ENCODE measurements at places on chromosomes 4 and X.

DNA sequence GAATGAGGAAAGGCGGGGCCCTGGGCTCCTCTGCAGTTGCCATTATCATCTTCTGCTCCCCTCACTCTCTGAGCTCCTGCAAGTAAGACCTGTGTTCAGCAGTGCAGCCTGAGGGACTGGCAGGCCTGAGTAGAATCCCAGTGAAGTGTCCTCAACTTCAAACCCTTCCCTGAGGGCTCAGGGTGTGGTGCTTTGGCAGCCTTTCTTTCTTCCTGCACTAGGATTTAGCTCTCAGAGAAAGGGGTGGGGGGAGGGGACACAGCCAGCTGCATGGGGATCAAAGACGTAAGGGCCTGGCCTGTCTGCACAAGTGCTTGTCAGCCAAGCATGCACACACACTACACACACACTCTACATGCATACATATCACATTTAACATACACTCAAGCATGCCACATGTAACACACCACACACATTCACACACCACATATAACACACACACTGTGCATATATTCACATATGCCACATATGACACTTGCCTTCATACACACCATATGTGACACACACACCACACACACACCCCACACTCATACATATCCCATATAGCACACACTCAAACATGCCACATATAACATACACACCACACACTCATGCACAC lies 223.4 kb upstream of the RPL34 start:
- DNase-seq, result no peak

- peak; percentile 54 for DNase-seq
These were observed 5.6 kb downstream of the PRDM8 start for GRCh38 chr4:80202741-80203553.

DNA sequence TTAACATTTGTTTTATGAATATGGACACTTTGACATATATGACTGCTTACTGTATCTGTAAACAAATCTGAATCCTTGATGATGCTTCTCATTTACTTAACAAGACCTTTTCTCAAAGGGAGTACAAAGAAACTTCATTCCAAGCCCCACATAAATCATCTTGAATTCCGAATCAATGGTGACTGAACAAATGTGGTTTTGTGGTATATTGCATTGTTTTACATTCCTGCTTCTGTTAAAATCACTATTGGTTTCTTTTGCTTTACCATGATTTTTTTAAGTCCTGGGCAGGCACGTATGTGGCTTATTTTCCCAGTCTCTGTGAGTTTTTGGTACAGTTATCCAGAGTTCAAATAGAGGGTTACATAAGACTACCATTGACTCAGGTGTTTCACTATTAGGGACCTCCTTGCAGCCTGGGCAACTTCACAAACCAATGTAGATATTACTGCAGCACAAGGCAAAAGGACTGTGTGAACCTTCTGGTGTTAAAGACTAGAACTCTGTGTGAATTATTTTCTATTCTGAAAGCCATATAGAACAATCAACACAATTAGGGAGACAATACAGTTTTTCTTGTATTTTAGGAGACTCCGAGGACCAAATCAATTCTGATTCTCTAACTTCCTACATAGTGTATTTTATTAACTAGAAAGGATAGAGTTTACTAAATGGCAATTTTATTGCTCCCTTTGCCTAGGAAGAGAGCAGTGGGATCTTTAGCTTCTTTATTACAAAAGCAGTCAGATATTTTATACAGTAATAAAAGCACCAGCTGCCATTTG lies 196.4 kb downstream of the GALNTL6 start:
- DNase-seq, result no peak

GRCh38 chr4:78292341-78292740 lies 235.2 kb downstream of the FRAS1 start:
- DNase-seq, result no peak

GRCh38 chrX:22053481-22053880 lies 21.4 kb downstream of the PHEX start:
- DNase-seq, result no peak

DNA sequence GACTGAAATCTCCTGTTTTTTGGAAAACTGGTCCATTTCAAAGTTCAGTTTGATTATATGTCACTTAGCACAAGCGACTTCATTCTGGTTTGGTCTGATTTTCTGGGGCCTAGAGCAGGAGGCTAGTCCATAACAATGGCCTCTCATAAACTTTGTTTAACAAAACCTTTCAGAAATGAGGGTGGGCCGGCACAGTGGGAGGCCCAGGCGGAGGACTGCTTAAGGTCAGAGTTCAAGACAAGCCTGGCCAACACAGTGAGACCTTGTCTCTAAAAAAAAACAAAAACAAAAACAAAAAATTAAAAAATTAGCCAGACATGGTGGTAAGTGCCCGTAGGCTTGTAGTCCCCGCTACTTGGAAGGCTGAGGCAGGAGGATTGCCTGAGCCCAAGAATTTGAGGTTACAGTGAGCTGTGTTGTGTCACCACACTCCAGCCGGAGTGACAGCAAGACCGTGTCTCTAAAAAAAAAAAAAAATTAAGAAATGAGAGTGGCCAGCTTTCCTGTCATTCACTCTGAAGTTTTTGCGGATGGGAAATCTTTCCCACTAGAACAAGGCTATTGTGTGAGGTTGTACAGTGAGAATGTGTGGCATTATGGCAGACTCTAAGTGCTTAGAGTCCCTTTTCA lies 1.2 kb upstream of the PLAC8 start:
- DNase-seq, result no peak

DNA sequence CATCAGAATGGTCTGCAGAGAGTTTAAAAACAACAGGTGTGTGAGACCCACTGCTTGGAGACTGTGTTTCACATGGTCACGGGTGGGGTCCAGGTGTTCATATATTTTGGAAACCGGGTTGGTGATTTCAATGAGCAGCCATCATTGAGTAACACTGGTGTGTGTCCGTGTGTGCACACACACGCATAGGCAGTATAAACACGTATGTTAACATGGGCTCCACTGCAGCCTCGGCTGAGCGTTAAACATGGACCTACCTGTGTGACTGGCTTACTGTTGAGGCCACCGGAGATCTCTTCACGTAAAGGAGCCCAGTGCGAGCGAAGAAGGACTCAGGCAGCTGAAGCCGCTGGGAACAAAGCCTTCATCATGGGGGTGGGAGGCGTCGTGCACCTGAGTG lies 56.9 kb upstream of the TLR3 start:
- DNase-seq, result no peak

DNA sequence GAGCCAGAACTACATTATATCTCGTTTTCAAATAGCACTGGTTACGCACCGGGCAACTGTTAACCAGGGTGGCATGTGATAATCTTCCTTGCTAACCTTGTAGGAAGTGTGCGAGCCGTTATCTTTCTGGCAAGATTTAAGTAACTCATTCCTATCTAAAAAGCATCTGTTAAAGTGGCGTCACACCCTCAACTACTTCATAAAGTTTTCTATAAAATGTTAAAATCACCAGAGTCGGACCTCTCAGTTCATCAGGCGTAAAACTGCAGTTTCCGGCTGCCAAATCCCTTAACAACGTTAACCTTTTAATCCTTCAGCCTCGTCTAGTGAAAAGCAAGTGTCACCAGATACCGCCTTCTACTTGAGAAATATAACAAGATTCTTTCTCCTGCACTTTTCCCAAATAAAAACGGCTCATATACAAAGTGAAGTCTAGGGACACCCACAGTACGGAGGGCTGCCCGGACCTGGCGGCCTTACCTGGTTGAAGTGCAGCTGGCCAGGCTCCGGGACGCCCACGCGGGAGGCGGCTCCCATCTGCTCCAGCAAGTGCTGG lies 1.2 kb downstream of the SLC39A8 start:
- no peak for DNase-seq

DNA sequence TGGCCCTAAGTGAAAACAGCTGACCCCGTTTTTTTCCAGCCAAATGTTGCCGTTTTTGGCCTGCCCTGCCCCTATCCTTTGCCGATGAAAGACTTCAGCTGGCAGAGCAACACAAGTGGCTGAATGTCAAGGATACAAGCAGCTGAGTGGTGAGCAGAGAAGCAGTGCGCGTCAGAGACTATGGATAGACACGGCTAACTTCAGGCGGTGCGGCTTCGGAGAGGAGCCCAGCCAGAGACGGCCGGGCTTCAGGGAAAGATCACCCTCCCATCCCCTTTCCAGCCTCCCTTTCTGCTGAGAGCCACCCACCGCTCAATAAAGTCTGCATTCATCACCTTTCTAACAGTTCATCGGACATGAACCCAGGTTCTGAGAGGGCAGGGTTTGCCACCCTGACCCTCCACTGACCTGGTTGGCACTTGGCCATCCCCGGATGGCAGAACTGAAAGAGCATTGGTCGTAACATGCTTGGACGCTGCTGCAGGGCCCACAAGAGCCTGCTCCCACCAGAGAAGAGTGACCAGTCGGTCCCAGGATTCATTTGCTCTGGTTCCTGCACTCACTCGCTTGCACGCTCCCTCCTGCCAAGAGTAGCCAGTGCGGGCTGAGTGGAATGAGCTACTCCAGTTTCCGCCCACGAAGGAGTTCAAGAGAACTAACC lies 125.8 kb downstream of the PPEF1 start:
- DNase-seq, result no peak

DNA sequence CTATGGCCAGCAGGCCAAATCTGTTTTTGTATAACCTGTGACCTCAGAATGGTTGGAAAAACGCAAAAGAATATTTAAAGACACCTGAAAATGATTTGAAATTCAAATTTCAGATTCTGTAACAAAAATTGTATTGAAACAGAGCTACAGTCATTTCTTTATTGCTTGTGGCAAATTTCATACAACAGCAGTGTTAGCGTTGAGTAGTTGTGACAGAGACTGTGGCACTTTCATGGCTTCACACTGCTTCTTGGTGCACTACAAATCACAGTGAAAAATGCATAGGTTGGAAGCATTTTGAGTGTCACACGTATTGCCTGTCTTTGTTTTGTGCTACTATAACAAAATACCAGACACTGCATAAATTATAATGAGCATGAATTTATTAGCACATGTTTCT lies 12.2 kb upstream of the PARM1 start:
- no peak for DNase-seq

GRCh38 chr4:17323554-17324385 lies 188.1 kb downstream of the QDPR start:
- no peak for DNase-seq

DNA sequence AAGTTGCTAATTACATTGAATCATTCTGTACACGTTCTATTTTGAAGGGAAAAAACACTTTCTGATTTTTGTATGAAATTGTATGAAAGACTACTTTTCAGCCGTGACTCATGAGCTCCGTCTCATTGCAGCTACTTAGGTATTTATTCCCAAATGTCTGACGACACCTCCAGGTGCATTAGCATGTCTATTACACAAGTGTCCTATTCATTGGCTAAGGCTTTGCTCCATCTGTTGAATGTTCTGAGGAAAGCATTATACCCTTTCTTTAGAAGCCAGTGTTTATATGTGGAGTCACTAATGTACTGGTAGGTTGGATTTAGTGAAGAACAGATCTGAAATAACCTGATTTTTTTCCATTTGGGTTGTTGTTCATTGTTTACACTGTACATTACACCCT lies 51.8 kb downstream of the MAP7D3 start:
- DNase-seq, result no peak

- DNase-seq, result peak; percentile 36
These were observed 69.6 kb downstream of the EPHA5 start for GRCh38 chr4:65600656-65601055.

DNA sequence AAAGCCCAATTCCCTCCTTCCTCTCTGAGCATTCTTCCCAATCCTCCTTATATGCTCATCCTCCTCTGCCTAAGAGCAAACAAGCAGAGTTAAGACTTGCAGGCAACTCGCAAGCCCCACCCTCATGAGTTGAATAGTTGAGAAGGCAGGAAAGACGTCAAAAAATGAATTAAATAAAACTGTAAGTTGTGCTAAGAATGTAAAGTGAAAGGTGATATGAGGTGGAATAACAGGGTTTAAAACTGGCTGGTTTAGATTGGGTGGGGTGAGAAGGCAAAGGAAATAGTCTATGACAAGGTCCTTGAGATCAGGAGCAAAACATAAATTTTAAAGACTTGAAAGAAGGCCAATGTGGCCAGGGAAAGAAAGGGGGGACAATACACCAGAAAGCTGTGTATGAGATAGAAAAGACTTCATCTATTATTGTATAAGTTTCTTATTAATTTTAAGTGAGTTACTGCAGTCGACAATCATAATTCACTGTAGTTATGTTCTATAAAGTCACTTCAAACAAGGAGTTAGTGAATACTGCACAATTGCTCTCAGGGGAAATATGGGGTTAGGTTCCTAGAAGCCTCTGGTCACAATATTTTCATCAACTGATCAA lies 124.9 kb downstream of the RELL1 start:
- DNase-seq, result no peak
